Mammary epithelial cell (primary cell): ENCODE measurements at places on chromosomes 16 and 17. TPM values are rescaled to one million over a fixed set of nuclear protein-coding genes. Genes with fewer than 3 reads are reported as not detected.

- no peak for DNase-seq
Observed at GRCh38 chr16:49900875-49901274, 45.0 kb upstream of the ZNF423 start.

GRCh38 chr16:58084635-58085034, 44.5 kb downstream of the CFAP20 start:
- DNase-seq: no peak

GRCh38 chr16:77722309-77723107, at the start of gene NUDT7:
NUDT7 (plus strand) TSS chr16:77722514; CDS start chr16:77722583, 69 bp downstream.
- peak; percentile 94 for DNase-seq

Gene RCVRN
- total RNA-seq: not detected

Gene CDK5R1
- 2.4 and 4.9 TPM in 2 replicates for total RNA-seq

Gene C17orf107
- total RNA-seq: 4.0 and 4.4 TPM in 2 replicates

DNA sequence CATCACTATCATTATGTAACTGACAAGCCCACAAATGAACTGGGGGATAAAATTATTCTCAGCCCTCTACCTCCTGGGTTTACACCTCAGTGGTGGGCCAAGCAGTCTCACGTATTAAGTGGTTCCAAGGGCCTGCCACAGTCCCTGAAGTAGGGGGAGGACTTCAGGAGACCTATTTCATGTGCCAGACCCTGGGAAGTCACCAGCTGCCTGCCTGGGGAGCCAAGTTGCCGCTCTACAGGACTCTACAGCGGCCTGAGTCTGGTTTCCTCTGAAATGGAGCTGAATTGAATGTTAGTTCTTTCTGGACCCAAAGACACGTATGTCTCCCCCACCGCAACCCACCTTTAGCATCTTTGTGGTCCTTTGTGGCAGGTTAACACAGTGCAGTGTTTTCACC, 187.0 kb downstream of the IRX3 start:
- no peak for DNase-seq

GRCh38 chr17:2721603-2722002, 10.0 kb upstream of the CLUH start:
- DNase-seq: peak; percentile 51

- DNase-seq: no peak
Observed at GRCh38 chr17:60091908-60092331, 13.2 kb upstream of the HEATR6 start.

DNA sequence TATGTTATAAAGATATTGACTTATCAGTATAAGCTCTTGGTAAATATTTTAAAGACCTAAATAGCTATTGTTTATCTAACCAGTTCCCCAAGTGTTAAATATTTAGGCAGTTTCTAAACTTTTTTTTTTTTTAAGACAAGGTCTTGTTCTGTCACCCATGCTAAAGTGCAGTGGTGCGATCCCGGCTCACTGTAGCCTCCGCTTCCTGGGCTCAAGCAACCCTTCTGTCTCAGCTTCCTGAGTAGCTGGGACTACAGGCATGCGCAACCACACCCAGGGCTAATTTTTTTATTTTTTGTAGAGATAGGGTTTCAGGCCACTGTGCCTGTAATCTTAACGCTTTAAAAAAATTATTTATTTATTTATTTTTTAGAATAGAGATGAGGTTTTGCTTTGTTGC, 43.5 kb downstream of the SNX29 start:
- no peak for DNase-seq

- DNase-seq: no peak
Observed at GRCh38 chr17:9138161-9138717, 116.9 kb downstream of the NTN1 start.

Gene PDE6G
- not detected in 2 replicates for total RNA-seq

GRCh38 chr17:28325211-28325610, 6.2 kb downstream of the TMEM97 start:
- no peak for DNase-seq

Gene SHISA9
- 60.5 TPM for total RNA-seq

- DNase-seq: no peak
Observed at GRCh38 chr16:57753448-57754353, 18.1 kb downstream of the KATNB1 start.

Gene ALOXE3
- total RNA-seq: 27.6 and 30.1 TPM in 2 replicates
